ENCODE measurements at places on chromosomes 2 and 18.

GRCh38 chr2:88265352-88266303 is 95.5 kb downstream of the THNSL2 start:
- peak; percentile 47 for DNase-seq

DNA sequence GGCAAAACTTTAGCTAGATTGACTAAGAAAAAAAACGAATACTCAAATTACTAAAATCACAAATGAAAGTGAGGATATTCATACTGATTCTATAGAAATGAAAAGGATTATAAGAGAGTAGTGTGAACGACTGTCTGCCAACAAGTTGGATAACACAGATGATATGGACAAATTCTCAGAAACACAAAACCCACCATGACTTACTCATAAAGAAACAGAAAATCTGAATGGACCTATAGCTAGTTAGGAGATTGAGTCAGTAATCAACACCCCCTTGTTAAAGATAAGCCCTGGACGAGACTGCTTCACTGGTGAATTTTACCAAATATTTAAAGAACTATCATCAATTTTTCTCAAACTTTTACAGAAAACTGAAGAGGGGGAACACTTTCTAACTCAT is 108.8 kb upstream of the TMEM200C start:
- DNase-seq, result no peak

GRCh38 chr2:129274918-129275317 is 704.5 kb upstream of the RAB6C start:
- DNase-seq, result no peak

DNA sequence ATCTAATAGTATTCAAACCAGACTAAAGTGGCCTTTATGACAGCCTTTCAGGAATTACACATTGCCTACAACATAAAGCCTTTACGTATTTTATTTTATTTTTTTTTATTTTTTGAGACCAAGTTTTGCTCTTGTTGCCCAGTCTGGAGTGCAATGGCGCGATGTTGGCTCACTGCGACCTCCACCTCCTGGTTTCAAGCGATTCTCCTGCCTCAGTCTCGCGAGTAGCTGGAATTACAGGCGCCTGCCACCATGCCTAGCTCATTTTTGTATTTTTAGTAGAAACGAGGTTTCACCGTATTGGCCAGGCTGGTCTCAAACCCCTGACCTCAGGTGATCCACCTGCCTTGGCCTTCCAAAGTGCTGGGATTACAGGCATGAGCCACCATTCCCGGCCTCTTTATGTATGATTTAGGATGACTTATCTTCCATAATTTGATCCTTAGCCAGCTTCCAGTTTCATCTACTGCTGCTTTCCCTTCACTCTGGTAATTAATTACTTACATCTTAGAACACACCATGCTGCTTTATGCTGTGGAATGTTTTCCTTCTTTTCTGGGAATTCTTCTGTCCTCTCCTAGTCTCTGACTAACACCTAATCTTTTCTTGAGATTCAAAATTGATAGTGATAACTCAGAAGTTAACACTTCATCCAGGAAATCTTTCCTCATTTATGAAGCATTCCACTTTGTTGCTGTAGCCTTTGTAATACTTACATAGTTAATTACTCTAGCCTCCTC is 2.6 kb downstream of the USP14 start:
- DNase-seq, result no peak

GRCh38 chr2:227717687-227718567 is at the start of gene SLC19A3:
Gene SLC19A3, minus strand, starts transcription at chr2:227718028. Its CDS starts 15,710 bp downstream, at chr2:227702318.
- DNase-seq, result peak; percentile 69

- DNase-seq, result peak; percentile 65
Observed at GRCh38 chr2:8148260-8149006, 533.4 kb upstream of the ID2 start.

GRCh38 chr2:37477921-37478320 is 133.5 kb downstream of the QPCT start:
- DNase-seq, result no peak

DNA sequence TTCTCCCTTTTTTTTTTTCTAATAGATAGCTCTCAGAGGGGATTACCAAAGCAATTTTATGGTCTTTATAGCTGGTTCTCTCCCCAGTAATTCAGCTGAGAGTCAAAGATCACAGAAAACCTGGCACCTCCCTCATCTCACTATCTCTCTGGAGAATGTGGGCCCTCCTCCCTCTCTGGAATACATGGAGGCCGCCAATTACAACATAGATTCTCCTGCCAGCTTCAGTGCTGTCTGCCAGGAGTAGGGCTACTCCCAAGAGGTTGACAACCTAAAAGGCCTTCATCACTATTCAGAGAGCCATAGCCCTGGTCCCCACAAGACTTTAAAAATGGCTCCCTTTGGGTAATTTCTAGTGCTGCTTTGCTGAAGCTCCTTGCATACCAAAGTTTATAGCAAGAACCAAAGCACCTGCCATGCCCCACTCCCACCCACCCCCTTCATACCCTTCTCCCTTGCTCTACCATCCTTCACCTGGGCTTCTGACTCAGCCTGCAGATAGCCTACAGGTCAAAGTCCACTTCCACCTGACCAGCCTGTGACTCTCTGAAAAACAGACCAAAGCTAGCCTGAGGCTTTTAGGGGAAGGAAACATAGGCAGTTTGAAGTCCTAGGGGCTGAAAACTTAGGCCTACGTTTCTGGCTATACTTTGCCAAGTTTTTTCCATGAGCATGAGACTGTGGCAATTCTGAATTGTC is 472.3 kb downstream of the TNS1 start:
- DNase-seq, result no peak

DNA sequence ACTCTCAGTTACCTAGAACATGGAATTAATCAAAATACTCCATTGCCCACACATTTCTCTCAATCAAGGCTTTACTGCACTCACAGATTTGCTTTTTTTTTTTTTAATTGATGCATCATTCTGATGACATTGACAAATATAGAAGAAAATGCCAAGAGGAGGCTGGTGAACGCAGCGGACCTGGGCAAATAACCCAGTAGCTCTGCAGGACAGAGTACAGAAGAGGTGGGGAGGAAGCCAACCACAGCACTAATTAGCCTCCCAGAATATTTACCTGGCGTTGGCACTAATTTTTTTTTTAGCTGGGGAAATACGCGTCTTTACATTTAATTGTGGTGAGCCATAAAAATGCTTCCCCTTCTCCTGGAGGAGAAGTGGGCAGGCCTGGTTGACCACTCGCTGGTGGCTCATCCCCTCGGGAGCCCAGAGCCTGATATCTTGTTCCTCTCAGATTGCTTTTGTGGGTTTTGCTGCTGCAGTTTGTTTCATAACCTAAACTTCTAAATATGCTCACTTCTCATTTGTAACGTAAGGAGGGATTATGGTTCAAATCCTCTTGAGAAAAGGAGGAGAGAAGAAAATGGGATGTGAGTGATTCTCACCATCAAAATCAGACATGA is 165.8 kb upstream of the EPB41L3 start:
- DNase-seq, result no peak

Measured in ELR (cell line).